ENCODE measurements at places on chromosomes 7 and 10.

DNA sequence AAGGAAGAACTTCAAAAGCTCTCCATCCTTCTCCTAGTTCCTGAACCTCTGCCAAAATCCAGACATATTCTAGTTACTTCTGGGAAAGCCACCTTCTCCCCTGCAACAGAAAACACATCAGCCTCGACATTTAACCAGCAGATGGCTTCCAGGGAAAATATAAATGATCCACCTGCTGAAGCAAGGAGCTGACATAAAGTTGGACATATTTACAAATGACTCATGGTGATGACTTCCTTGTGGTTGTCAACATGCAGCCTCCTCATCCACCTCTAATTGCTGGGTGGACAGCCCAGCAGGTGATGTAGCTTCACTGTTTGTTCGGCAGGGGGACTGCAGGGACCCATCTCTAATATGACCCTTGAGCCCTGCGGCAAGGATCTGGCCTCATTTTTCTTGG is 266.0 kb downstream of the C7orf25 start:
- no peak for DNase-seq

DNA sequence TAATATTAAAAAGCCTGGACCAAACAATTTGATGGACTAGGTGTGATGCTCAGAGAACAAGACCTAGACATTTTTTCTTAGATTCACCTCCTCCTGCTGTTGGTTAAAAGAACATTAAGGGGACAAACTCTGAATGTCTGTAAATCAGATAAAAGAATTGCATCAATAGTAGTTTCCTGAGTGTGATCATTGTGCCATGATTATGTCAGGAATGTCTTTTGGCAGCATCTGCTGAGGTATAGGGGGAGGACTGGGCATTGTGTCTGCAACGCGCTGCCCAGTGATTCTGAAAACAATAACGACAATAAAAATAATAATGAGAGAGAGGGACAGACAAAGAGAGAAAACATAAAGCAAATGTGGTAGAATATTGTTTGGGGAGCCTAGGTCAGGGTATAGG is 6.9 kb downstream of the C7orf57 start:
- no peak for DNase-seq

DNA sequence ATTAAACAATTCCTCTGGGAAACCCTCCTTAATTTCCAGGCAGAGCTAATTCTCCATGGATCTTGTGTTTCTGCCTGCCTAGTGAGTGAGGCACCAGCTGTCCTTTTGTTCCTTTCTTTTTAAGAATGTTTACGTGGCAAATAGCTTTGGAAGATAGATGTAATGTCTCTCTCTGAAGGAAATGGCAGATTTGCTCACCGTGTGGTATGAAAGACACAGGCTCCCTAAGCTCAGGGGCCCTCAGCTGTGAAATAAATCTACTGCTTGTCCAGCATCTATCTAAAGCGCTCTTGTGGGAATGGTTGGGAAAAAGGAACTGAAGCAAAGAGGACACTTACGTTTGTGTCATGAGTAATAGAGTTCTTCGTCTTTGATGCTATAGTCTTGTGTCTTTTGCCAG is 64.6 kb downstream of the FAS start:
- no peak for DNase-seq

- DNase-seq: no peak
Measured at GRCh38 chr10:112352044-112352443, 21.9 kb upstream of the ACSL5 start.

GRCh38 chr7:75653651-75654050 is 85.1 kb downstream of the HIP1 start:
- DNase-seq: no peak

- no peak for DNase-seq
Measured at GRCh38 chr7:75704928-75705327, 33.8 kb downstream of the HIP1 start.
